ENCODE measurements at places on chromosomes 11 and 22. TPM values are rescaled to one million over a fixed set of nuclear protein-coding genes. Genes with fewer than 3 reads are reported as not detected.

The NCF4 gene
- 0.17 TPM for total RNA-seq

The OR4C6 gene
- total RNA-seq, result not detected

The DGCR6 gene
- 3.9 TPM for total RNA-seq

The GGTLC2 gene
- not detected for total RNA-seq

The ZNRF3 gene
- total RNA-seq, result 3.2 TPM

The OR8D1 gene
- not detected for total RNA-seq

The BATF2 gene
- total RNA-seq, result 0.34 TPM

The THY1 gene
- 0.28 TPM for total RNA-seq

GRCh38 chr11:58784995-58785394 is 53.3 kb upstream of the GLYAT start:
- no peak for DNase-seq

- peak; percentile 5 for DNase-seq
Observed at GRCh38 chr11:117618982-117619355, 178.0 kb downstream of the DSCAML1 start.

DNA sequence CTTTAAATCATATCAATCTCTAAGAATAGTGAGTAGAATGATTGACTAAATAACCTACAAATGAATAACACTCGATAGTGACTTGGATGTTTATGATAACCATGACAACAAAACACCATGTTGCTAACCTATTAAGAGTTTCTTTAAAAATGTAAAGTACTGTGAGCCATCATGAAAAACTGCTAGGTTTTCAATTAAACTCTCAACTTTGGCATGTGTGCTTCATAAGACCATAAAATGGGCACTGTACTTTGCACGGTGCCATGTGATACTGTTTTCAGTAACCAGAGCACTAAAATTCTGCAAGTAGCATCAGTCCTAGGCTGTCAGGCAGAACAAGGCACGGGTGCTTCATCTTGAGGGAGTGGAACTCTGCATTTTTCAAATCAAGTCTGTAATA is 96.2 kb upstream of the TRIM77 start:
- DNase-seq, result peak; percentile 32

DNA sequence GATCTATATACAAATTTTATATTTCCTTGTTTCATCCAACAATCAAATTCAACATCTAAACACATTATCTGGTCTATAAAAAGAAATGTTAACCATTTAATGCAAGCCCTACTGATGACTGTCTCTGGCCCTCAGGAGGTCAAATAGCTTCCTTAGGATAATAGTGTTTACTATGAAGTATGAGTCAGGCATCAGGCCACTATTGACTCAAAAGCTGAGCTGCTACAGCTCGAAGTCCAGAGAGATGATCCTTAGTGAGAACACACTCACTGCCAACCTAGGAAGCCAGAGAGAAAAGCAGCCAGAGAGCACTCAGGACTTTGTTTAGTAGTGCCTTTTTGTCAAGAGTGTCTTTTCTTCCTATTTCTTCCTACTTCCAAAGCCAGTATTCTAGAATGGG is 171.8 kb downstream of the SOX6 start:
- DNase-seq, result peak; percentile 7
